ENCODE measurements at places on chromosomes 16 and 17.

DNA sequence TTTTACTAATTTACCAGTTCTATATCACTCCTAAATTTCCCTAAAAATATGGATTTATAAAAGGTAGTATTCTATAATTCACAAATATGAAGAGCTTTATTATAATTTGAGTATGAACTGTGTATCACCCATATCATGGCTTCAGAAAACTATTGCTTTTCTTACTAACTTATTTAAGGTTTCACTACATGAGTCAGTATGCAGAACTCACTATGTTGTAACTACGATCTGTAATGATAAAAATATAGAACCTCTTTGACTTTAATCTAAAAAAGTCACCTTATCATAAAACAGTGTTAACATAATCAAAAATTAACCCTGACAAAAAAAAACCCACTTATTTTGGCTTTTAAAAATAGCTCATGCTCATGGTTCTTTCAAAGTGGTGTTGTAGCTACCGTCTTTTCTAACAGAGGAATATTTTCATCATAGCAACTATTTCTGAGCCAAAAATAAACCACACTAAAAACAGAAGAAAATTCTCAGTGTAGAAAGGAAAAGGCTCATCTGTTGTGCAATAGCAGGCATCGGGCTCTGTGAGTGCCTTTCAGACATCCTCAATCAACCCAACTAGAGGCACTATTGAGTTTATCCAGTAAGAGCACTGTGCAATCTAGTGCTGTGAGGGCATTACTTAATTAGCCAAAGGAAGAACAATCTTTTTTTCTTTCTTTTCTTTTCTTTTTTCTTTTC is 42.1 kb downstream of the ITGAM start:
- no peak for DNase-seq

GRCh38 chr16:84398701-84399100 is 30.4 kb downstream of the ATP2C2 start:
- no peak for DNase-seq

GRCh38 chr16:58286280-58286679 is 8.5 kb downstream of the PRSS54 start:
- no peak for DNase-seq

- DNase-seq: no peak
These were observed 1.7 kb downstream of the NRN1L start for GRCh38 chr16:67886387-67886786.

- no peak for DNase-seq
These were observed 152.2 kb downstream of the SNX11 start for GRCh38 chr17:48259694-48260291.

GRCh38 chr17:73138541-73139138 is 26.2 kb upstream of the SSTR2 start:
- DNase-seq: no peak

DNA sequence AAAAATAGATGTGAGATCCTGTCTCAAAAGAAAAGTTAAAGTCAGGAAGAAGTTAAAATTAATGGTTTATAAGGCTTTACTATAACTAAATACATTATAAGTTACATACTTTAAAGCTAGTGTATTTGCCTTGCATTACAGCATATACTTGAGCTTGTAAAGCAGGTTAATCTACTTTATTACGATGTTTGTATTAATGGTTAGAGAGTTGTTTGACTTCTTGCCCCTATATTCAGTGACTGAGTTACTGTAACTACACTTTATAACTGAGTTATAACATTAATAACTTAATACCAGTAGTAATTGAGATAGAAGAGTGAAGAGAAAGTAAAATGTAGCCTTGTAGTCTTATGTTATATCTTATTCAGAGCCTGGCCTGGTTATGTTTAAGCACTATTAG is 22.9 kb downstream of the CLTC start:
- DNase-seq: no peak

DNA sequence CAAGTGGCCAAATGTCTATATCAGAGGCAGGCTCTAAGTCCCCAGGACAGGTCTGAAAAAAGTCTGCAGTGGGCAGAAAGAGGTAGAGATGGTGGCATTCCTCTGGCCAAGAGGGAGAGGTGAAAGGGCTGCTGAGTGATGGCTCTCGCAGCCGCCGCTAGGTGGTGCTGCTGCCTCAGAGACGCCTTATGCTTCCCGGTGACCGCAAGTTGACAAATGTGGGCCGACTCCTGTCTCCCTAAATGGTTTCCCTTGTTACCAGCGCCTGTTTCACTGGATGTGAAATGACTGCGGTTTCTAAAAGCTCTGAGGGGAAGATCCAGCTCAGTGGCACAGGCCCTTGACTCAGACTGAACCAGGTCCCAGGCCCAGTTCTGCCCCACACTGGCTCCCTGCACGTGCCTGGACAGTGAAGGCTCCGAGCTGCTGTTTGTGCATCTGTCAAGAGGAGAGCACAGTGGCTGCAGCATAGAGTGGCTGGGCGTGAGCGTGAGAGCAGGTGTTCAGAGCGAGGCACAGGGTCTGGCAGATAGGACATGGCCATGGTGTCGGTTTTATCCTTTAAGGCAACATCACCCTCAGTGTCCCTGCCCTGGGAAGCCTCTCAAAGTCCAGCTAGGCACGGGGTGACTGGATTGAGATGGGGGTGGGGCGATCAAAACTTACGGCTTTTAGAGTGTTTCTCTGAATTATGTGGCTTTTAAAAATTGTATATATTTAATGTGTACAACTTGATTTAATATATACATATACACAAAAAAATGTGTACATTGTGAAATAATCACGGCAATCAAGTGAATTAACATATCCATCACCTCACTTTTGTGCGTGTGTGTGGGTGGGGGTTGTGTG is 19.9 kb downstream of the CLEC16A start:
- DNase-seq: peak; percentile 71

DNA sequence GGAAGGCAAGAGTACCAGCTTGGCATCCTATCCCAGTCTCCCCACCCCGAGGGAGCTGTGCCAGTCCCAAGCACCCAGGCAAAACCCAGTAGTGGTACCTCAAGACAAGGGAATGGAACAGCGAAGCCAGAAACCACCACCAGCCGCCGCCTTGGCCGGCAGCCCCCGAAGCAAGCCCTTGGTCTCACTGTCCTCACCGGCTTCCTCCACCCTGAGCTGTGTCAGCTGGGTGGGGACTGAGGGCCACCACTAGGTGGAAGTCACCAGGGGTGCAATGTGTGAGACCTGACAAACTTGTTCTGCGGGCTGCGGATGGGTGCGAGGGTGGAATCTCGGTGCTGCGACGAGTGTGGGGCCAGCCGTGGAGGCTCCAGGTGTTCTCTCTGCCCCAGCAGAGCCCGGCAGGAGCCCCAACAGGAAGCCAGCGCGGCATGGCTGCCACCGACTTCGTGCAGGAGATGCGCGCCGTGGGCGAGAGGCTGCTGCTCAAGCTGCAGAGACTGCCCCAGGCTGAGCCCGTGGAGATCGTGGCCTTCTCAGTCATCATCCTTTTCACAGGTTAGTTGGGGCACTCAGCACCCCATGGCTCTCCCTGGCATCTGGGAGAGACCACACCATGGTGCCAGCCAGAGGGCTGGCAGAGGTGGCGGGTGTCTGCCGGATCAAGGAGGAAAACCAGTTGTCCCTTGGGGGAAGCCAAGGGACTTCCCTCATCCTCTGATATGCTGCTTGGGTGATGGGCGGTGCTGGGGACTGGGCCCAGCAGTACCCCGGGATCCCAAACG is 6.7 kb downstream of the SMIM5 start:
- no peak for DNase-seq

GRCh38 chr17:57868007-57868909 is 18.4 kb upstream of the MRPS23 start:
- no peak for DNase-seq

- no peak for DNase-seq
These were observed 16.6 kb downstream of the RMI2 start for GRCh38 chr16:11361701-11362451.

- peak; percentile 48 for DNase-seq
These were observed 26.3 kb downstream of the NFE2L1 start for GRCh38 chr17:48074322-48075081.

- DNase-seq: no peak
These were observed 9.6 kb upstream of the CES1 start for GRCh38 chr16:55842369-55843104.

GRCh38 chr16:56995136-56995805 is 5.9 kb downstream of the NLRC5 start:
- DNase-seq: no peak

DNA sequence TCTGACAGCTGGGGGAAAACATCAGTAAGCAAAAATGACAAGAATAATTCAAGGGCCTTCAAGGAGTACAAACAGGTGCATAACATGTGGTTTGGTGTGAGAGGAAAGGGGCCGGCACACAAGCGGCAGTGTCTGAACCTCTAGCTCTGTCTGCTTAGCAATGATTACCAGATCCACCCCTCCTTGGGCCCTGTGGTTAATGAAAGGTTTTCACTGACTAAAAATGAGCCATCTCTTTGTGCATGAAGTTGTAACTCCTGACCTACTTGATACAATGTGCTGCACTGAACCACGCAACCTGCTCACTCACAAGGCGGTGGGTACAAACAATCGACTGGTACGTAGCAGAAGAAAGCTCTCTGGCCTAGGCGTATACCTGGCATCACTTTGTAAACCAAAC is 15.1 kb downstream of the FAM117A start:
- DNase-seq: peak; percentile 24

GRCh38 chr17:77228241-77228752 is 87.5 kb downstream of the SEC14L1 start:
- no peak for DNase-seq

DNA sequence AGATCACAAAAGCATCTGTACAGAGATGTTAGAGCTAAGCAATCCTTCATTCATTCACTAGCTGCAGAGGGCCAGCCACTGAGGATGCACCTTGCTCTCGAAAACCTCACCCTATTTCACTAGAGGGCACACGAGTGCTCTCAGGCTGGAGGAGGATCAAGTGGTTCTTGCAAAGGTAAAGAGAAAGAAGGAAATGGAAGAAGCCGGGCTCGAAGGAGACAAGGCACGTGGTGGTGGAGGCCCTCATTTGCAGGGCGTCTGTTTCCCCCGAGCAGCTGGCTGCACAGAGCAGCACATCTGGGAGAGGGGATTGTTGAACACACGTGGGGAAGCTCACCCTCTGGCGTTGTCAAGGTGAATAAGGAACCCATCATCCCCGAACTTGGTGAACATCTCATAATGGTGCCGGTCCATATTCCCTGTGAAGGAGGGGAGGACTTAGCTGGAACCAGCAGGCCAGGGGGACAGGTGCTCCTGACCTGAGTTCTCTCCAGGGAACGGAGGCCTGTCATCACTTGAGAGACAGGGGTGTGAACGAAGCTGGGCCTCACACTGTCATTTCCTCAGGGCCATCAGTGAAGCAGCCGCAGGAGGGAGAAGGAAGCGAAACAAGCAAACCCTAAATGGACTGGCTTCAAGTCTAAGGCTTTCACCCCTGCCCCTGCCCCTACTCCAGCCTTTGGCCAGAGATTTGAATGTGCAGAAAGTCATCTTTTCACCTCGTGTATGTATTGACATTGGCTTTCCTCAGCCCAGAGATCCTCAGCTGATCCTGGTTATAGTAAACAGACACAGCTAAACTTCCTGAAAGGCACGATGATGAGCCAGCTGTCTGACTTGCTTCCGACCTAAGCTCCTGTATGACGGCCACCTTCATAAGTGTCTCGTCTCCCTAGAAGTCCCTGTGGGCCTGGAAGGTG is 27.6 kb downstream of the PRKAR1A start:
- DNase-seq: no peak

DNA sequence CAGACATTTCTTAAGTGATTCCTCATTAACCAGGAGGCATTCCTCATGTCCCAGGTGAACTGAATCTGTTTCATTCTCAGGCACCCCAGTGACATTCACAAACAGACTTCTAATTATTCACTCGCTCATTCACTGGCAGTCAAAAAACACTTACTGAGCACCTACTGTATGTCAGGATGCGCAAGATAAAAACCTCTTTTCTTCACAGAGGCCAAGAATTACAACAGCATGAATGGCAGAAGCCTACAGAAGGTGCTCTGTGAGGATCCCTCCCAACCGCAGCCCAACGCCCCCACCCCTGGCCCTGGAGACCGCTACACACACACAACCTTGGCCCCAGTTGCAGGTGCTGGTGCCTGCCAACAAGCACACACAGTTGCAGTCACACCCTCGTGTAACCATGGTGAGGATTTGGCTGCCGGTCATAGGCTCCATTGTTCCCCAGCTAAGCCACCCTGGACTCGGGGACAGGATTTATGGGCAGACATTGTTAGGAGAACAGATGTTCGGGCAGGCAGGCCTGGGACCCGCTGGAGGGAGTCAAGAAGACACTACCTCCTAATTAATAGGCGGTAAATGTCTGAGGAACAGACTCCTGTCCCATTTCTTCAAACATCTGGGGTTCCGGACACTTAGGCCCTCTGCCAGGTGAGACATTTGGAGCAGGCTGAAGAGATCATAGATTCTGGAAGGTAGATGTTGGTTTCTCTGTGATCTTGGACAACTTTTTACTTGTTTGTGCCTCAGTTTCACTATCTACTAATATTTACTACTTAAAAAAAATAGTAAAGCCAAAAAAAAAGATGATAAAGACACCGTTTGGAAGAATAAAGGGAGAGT is 43.2 kb downstream of the CUEDC1 start:
- DNase-seq: no peak

DNA sequence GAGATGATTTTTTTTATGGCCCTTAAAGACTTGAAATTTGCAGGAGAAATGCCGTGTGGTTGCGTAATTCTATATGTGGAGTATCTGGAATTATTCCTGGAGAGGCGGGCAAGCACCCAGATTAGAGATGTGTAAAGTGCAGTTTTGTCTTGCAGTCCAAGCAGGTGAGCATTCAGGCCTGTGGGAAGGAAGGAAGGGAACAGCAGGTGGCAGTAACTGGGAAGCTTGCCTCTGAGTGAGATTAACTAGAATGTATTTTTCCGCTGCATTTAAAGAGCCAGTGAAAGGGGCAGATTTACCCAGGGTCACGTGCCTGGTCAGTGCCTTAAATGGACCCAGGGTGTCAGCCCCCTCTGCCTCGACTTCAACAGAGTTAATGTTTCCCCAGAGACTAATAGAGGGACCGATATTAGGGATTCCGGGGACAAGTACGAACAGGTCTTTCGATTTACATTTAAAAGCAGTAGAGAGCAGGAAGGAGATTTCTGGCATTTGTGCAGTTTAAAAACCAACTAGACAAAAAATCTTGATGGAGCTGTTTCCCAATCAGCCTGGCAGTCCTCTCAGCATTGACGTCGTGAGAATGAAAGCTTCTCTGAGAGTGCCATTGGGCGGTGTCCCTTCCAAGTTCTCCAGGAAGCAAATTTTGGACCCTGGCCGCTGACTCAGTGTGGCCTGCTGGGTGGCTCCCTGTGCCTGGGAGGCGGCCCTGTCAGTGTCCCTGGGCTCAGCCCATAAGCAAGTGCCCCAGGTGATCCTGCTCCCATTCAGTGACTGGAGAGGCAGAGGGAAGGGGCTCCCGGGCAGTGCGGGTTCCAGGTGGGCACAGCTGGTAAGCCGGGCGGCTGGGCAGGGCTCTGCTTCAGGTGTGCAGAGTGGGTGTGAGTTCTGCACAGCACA is 38.2 kb downstream of the KSR1 start:
- no peak for DNase-seq

DNA sequence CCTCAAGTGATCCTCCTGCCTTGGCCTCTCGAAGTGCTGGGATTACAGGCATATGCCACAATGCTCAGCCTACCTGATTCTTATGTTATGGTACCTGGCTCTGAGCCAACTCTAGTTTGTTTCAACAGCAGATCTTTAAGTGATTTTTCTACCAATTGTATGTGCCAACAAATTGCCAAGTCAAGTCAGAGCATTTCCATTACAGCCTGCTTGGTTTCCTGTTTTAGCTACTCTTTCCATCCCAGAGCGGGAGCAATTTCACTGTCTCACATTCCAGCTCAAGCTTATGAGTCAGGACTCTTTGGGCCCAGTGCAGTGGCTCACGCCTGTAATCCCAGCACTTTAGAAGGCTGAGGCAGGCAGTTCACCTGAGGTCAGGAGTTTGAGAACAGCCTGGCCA is 30.8 kb upstream of the RBBP6 start:
- DNase-seq: no peak
